Stimulated activated CD4-positive, alpha-beta T cell treated with anti-CD3 and anti-CD28 coated beads, Interleukin-4, amount 100 ng/mL, for 4 hours (primary cell): ENCODE measurements at places on chromosomes 2 and 18.

DNA sequence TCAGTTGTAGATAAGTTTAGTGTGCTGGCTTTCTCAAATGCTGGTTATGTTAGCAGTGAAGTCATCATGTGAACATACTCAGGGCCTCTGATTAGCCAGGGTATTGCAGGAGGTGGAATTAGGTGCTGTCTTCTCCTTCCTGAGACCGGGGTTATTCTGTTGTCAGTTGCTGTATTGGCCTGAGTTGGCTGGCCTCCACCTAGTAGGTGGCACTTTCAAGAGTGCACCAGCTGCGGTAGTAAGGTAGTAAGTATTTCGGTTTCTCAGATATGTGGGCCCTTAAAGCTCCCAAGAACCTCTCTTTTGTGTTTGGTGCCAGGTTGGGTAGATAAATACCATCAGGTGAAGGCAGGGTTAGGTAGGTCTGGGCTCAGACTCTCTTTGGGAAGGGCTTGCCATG is 1430.5 kb upstream of the CELF4 start:
- no peak for DNase-seq

GRCh38 chr2:237291138-237291792 is 122.7 kb downstream of the COL6A3 start:
- peak; percentile 22 for DNase-seq

GRCh38 chr2:213932-214693 is 49.7 kb downstream of the SH3YL1 start:
- DNase-seq = no peak

DNA sequence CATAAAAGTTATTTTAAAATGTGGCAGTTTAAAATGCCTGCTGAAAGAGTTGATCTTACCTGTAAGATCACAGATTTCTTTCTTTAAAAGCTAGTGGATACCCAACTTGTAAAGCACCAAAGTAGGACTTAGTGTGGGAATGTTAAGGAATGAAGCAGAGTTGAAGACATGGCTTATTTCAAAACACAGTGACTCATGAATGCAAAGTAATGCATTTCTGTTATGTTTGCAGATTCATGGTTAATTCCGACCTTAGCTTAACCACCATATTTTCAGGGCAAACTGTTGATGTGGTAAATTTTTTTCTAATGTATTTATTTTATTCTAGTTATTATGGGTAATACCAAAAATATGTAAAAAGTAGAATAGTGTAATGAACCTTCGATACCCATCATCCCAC is 206.8 kb upstream of the FOSL2 start:
- no peak for DNase-seq

GRCh38 chr2:43824951-43825493 is 13.6 kb downstream of the ABCG5 start:
- no peak for DNase-seq
